Activated T-cell treated with anti-CD3 and anti-CD28 coated beads, Interleukin-2, amount 50 U/mL, for 72 hours (primary cell): ENCODE measurements at places on chromosomes 7 and 10. TPM values are rescaled to one million over a fixed set of nuclear protein-coding genes. Genes with fewer than 3 reads are reported as not detected.

ZNF488 gene
- total RNA-seq: 0.46 TPM

GRCh38 chr10:11175823-11176243, 158.2 kb downstream of the CELF2 start:
- H3K36me3 ChIP-seq: peaks cover 16% of the 10 kb centered on the region
- H3K27me3 ChIP-seq: no peaks in the 10 kb centered on the region
- H3K4me1 ChIP-seq: peaks cover under 1% of the 10 kb centered on the region
- no peak overlapping the region for H3K4me3 ChIP-seq

- peaks cover 7% of the 10 kb centered on the region for H3K4me1 ChIP-seq
- no peak for DNase-seq
- no peaks in the 10 kb centered on the region for H3K36me3 ChIP-seq
- no peak overlapping the region for H3K4me3 ChIP-seq
- H3K27ac ChIP-seq: no peak overlapping the region
- H3K27me3 ChIP-seq: peaks cover 13% of the 10 kb centered on the region
These were observed 20.0 kb downstream of the LRRD1 start for GRCh38 chr7:92158660-92159575.

GRCh38 chr10:101595591-101596433, 7.7 kb downstream of the DPCD start:
- H3K27ac ChIP-seq: no peak overlapping the region
- DNase-seq: no peak
- no peaks in the 10 kb centered on the region for H3K4me1 ChIP-seq
- H3K27me3 ChIP-seq: no peaks in the 10 kb centered on the region
- H3K4me3 ChIP-seq: no peak overlapping the region

GRCh38 chr10:83542774-83543411, 596.4 kb upstream of the GHITM start:
- no peak overlapping the region for H3K4me3 ChIP-seq
- no peaks in the 10 kb centered on the region for H3K36me3 ChIP-seq
- no peaks in the 10 kb centered on the region for H3K4me1 ChIP-seq

GRCh38 chr7:139648941-139649425, 125.5 kb downstream of the CLEC2L start:
- peaks cover 63% of the 10 kb centered on the region for H3K4me1 ChIP-seq
- peak overlapping the region; percentile 76 for H3K4me3 ChIP-seq
- DNase-seq: peak; percentile 55
- H3K36me3 ChIP-seq: no peaks in the 10 kb centered on the region

GRCh38 chr7:45216181-45216580, 58.6 kb downstream of the RAMP3 start:
- H3K36me3 ChIP-seq: no peaks in the 10 kb centered on the region
- no peaks in the 10 kb centered on the region for H3K4me1 ChIP-seq
- no peak for DNase-seq
- H3K27me3 ChIP-seq: peaks cover 69% of the 10 kb centered on the region
